Activated T-helper 1 cell treated with anti-CD3 and anti-CD28 coated beads, Interleukin-2, amount 50 U/mL, for 16 hours (primary cell): ENCODE measurements at places on chromosomes 4 and X.

DNA sequence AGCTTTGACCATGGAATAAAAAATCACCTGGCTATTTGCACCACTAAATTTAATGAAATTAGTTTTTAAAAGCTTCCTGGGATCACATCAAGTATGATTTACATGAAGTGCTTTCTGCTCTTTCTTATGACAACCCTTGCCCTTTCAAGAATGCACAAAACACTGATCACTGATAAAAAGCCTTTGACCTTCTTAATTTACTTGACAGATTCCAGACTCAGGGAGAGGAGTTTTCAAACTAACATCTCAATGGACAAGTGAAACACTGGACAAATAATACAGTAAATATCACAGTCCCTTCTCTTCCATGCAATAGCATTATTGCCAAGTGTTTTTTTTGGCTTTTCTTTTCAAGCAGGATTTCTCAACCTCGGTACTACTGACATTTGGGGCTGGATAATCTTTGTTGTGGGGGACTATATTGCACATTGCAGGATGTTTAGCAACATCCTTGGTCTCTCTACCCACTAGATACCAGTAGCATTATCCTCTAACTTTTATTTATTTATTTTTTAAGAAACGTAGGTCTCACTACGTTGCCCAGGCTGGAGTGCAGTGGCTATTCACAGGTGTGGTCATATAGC lies 86.3 kb downstream of the ZNF827 start:
- no peak for DNase-seq

- no peak for DNase-seq
Observed at GRCh38 chrX:70042399-70043371, 7.1 kb downstream of the AWAT2 start.

DNA sequence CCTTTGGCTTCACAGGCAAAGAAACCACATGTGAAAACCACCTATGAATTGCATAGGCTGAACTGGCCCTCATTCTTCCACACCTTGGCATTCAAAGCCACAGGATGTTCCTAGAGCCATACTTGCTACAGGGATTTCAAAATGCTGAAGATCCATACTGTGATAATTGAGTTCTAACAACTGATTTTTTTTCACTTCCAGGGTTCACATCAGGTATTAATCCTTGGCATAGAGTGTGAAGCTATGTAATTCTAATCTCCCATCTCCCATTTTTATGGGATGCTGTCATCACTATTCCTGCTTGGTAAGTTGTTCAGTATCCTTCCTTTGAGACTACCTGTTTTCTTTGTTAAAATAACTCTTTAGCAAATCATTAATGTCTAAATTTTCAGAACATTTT lies 1569.2 kb upstream of the ADGRL3 start:
- no peak for DNase-seq

GRCh38 chrX:37834937-37835336 lies 12.4 kb downstream of the DYNLT3 start:
- DNase-seq = no peak

GRCh38 chr4:1538096-1538410 lies 131.8 kb upstream of the NKX1-1 start:
- no peak for DNase-seq

DNA sequence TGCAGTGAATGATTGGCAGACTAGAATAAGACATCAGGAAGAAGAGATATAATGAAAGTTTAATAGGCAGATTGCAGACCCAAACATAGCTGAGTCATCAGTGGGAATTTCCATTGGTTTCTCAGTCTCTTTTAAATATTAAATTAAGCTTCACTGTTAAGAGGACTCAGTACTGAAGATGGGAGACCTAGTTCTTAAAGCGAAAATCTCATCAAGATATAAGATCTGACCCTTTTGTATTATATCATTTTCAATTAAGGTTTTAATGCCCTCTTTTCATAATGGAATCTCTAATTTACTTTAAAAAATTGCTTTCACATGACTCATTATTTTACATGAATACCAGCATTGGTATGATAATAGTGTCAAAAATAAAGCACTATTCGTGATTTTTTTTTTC lies 168.9 kb upstream of the ATOH1 start:
- DNase-seq = no peak

DNA sequence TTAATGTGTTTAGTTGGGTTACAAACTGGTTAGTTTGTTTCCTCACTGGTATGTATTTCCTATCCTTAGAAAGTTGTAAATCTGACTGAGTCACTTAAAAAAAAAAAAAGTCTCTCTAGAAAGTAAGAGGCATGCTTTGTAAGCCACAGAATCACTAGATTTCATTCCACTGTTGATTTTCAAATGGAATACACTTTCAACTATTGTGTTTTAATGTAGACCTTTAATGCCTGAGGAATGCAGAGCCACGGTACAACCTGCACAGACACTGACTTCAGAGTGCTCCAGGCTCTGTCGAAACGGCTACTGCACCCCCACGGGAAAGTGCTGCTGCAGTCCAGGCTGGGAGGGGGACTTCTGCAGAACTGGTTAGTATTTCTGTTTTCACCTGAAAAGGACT lies 88.6 kb downstream of the HHIP start:
- no peak for DNase-seq

- no peak for DNase-seq
Observed at GRCh38 chr4:27692158-27692557, 831.5 kb downstream of the STIM2 start.

DNA sequence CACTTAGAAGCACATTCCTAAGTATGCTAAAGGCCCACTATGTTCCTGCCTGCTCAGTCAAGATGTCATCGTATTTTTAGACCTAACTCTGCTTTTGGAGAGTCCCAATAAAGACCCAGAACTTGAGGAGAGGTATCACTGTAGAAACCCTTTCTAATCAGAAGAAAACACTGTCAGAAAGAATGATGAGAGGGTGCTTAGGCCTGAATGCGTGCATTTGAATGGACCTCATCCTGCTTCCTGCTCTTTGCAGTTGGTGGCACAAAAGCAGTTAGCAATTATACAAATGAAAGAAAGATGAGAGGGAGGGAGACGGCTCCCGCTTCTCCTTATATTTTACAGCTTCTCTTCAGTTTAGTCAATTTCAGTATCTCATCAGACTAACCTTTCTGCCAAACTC lies 987.2 kb downstream of the CCSER1 start:
- DNase-seq = no peak

GRCh38 chr4:113827285-113827684 lies 65.7 kb upstream of the CAMK2D start:
- DNase-seq = no peak

GRCh38 chrX:122187069-122187713 lies 996.9 kb upstream of the GRIA3 start:
- DNase-seq = no peak

DNA sequence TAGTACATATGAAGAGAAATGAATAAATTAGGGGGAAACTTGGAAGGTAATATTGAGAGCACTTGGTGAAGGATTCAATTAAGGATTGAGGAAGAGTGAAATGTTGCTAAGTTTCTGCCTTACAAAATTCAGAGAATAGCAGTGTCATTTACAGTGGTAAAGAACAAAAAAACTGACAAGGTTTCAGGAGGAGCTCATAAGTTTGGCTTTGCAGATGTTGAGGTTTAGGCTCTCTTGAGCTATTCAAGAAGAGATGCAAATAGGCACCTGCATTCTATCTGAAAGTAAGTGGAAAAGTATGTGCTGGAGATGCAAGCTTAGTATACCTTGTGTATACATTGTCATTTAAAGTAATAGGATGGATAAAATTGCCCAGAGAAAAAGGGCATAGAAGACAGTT lies 22.3 kb upstream of the EMCN start:
- no peak for DNase-seq

DNA sequence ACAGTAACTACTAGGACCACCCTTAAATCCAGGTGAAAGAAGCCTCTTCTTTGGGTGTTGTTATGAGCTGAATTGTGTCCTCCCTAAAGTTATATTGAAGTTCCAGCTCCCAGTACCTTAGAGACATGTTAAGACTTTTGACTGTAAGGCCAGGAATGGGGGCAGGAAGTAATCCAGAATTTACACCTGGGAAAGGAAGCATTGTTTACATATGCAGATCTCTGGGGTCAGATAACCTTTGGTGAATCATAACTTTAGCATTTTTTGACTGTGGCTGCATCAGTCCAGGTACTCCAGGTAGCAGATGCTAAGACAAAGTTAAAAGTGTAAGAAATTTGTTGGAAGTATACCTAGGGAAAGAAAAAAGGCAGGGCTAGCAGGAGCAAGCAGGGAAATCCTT lies 104.9 kb upstream of the CENPE start:
- DNase-seq = no peak

DNA sequence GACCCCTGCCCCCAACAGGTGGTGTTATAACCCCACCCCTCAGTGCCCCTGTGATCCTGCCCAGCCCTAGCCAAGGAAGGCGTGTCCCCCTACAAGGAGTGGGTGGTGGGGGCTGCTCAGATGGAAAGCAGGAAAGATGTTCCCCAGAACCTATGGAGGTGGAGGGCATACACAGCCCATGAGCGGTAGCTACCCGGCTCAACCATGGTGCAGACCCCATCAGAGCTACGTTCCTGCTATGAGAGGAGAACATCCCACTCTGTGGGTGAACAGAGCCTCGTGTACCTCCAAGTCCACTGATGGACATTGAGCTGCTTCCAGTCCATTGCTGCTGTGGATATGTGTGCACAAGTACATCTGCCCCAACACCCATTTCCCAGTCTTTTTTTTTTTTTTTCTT lies 71.1 kb downstream of the SHOX start:
- DNase-seq = no peak

DNA sequence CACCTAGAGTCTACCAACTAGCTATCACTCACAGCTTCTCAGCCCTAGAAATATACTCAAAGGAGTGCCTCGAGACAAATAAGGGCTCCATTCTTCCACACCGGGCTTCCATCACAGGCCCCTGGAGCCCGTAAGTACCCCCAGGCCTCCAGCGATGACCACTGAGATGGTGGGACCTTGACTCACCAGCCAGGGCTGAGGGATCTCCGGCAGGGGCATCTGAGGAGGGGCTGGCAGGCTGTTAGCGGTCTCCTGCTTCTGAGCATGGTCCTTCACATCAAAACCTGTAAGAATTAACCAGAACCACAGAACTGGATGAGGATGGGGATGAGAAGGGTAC lies 71.3 kb downstream of the AFAP1 start:
- DNase-seq = no peak

- no peak for DNase-seq
Observed at GRCh38 chr4:173182403-173182802, 13.8 kb downstream of the GALNT7 start.

DNA sequence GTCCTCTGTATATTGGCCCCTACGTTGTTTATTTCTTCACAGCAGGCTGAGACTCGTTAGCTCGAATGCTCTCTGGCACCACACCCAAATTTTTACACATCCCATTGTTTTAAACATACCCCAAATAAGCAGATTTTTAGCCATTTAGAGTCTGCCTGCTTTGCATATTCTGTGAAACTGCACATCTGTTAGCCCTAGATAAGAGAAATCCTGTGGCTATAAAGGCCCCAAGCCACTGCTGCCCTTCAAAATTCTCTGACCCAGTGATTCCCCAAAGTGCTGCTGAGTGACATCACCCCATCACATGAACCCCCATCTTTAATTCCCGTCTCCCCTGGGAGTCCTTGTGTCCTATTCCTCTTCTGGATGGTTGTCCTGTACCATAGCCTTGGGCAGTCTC lies 20.8 kb downstream of the TEX13C start:
- no peak for DNase-seq

DNA sequence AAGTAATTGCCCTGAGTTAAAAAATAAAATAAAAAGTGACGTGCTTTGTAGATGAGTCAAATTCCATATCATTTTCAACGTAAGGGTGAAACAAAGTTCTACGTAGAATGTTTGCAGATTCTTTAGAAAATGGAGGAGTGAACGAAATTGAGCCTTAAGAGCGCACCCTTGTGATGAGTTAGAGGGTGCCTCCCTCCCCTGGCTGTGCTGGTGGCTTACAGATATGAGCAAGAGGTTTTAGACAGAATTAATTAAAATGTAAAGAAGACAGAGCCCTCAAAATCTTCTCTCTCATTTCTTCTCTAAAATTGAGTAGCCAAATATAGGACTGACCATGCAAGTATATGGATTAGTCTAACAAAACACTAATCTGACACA lies 30.2 kb upstream of the LGI2 start:
- DNase-seq = no peak

DNA sequence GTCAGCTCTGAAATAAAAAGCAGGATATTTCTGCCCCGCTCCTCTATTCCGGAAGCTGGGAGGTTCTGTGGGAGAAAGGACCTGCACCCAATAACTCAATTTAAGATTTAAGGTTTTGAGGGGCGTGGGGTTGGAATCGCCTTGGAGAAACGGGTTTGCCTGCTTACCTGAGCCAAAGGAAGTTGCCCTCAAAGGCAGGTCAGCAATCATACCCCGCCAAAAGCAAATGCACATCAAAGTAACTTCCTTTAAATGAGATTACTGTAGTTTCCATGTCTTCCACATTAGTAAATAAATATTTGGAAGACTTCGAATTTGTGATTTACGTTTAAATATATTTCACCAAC lies 978 bp upstream of the HS3ST1 start:
- no peak for DNase-seq

GRCh38 chr4:55458164-55458563 lies 62.4 kb downstream of the TMEM165 start:
- DNase-seq = no peak

DNA sequence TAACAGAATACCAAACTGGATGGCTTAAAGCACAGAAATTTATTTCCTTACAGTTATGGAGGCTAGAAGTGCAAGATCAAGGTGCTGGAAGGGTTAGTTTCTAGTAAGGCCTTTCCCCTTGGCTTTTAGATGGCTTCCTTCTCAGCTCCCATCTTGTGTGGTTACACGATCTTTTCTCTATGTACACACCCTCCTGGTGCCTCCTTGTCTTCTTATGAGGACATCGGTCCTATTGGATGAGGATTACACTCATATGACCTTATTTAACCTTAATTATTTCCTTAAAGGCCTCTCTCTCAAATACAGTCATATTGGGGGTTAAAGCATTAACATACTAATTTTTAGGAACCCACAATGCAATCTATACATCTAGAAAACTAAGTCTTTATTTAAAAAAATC lies 787.9 kb upstream of the GALNTL6 start:
- no peak for DNase-seq

DNA sequence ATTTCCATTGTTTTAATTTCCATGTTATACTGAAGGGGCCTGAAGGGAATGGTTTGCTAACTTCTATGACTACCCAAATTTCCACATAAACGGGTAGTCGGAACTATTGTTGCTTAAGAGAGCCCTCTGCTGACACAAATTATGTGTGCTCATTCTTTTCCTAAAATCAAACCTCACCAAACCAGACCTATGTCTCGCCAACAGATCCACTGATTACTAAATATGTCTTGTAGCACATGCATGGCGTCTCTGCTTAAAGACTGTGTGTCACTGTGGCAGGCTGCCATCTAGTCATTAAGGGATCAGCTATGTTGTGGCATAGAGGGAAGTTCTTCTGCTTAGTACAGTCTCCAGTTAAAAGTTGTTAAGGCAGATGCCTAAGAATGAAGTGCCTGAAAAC lies 25.1 kb downstream of the PIR start:
- no peak for DNase-seq

GRCh38 chrX:110965409-110966090 lies 130.4 kb upstream of the PAK3 start:
- no peak for DNase-seq

DNA sequence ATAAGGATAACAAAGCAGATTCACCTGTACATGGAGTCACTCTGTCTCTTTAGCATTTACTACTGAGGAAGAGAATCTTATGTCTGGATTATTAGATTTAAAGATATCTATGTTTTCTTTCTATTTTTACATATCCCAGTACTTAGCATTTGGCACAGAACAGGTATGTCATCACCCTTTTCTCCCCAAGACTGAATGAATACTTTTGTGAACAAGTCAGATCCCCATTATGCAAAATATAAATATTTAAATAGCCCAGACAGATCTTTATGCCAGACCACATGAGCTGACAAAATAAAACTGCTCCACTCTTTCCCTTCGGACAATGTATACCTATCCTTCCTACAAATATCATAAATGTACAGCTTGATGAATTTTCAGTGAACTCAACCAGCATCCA lies 94.5 kb downstream of the CASK start:
- no peak for DNase-seq
